G401 (cell line): ENCODE measurements at places on chromosomes 2 and 18. TPM values are rescaled to one million over a fixed set of nuclear protein-coding genes. Genes with fewer than 3 reads are reported as not detected.

- DNase-seq, result no peak
These were observed 13.0 kb upstream of the RALB start for GRCh38 chr2:120239488-120240287.

GRCh38 chr2:101200676-101201075, 49.5 kb upstream of the TBC1D8 start:
- DNase-seq, result no peak

DNA sequence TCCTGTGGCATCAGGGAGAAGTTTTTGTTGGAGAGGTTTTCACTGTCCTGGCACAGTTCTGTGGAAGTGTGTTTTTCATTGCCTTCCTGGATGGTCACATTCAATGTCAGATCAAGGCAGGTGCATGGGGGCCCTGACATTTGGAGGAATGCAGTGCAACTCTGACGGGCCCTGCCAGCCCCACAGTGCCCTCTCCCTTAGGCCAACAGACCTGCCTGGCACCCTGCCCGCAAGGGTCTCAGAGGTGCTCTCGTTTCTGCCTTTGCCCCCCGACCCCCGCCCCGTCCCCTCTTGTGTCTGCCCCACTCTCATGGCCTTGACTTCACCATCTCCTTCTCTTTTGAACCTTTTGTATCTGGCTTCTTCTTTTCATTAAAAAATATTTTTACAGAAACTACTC, 257.2 kb upstream of the HDAC4 start:
- no peak for DNase-seq

DNA sequence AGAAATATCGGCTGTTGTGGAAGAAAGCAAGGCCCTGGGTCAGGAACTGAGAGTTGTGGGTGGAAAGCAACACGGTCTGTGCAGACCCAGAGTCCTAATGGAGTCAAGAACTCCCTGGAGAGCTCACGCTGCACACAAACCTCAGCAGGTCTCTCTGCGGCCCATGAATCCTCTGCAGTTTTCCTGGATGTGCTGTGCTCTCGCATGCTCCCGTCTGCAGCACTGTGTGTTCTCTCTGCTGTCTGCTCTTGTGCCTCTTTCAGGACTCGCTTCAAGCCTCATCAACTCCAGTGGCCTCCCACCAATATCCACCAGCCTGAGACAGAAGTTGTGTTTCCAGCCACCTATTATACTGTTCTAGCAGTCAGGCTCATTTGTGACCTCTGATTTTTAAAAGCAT, 24.3 kb downstream of the RNU4ATAC start:
- DNase-seq, result peak; percentile 42

DNA sequence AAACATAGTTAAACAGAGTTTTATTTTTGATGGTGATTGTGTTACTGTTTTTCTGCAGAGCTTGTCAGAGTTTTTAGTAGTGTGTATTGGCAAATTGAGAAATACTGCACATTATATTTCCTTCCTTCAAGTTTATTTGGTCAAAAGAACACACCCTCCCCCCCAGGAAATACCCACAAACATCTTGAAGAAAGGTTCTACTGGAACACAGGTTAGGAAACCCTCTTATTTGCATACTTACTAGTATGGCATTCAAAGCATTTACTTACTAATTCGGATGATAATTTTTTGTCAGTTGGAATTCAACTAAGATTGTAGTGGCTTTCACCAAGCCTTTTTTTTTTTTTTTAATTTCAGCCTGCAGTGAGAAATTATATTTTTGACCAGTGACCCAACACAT, 9.1 kb downstream of the CAB39 start:
- no peak for DNase-seq

GRCh38 chr2:151922845-151923666, 94.8 kb upstream of the ARL5A start:
- no peak for DNase-seq

DNA sequence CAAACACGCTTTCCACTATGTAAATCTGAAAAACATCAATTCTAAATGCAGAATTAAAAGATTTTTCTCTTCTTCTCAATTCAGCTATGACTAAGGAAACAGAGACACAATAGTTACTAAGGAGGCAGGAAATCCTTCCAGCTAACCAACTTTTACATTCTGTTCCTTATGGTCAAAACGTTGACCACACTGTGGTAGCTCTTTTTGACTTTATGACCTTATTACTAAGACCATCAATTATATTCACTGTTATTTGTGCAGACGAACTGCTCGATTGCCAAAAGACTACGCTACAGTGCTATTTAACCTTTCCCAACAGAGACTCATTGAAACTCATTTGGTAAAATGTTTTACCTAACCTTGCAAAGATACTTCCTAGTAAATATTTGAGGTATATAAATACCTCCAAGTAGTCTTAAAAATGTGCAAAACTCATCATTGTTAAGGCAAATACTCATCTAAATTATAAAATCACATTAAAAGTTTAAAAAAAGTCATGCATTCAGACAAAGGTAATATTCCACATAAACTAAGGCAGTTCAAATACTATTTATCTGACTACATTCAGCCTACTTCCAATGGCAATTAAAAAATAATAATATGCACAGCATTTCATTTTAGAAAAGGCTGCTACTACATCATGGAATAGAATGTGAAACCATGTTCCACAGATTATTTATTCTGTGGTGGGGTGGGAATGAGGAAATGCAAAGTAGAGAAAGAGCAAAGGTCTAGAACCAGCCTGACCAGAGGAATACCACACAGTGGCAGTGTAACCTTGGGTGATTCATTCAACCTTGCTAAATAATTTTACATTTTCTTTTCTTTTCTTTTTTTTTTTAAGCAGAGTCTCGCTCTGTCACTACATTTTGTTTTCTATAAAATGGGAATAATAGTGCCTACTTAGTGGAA, 139.9 kb downstream of the THADA start:
- DNase-seq, result no peak

DNA sequence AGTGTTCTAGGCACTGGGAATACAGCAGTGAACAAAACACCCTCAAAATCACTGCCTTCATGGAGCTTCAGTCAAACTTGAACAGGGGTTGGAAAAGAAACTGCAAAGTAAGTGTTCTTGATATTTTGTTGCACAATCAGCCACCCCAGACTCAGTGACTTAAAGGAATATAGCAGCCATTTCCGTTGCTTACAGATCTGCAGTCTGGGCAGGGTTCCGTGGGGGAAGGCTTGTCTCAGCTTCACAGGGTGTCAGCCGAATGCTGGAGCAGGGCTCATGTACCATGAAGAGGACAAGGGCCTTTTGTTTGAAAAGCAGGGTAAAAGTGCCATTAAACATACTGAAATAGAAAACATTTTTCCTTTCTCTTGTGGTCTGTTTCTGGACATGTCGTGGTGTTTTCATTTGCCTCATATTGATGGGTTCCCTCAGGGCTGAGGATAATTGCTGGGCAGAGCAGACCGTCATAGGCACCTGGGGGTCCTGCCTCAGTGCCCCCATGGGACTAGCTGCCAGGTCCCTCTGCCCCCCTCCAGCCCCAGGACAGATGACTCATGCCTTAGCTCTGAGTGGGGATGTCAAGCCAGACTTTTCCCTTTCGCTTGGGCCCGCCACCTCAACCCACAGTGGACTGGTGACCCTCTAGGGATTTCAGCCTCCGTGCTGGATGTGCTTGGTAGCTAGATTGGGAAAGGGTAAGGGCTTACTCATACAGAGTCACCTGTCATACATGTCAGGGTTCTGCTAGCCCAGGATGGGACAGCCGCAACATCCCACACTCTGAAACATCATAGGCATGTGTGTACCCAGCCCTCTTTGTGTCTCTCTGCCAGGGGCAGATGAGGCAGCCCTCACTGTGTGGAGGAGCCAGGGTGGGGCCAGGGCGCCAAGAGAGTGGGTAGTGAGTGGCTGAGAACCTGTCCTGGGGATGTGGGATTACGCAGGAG, 96.5 kb downstream of the PTPRM start:
- no peak for DNase-seq

GRCh38 chr2:185531721-185532120, 206.9 kb upstream of the FSIP2 start:
- no peak for DNase-seq

DNA sequence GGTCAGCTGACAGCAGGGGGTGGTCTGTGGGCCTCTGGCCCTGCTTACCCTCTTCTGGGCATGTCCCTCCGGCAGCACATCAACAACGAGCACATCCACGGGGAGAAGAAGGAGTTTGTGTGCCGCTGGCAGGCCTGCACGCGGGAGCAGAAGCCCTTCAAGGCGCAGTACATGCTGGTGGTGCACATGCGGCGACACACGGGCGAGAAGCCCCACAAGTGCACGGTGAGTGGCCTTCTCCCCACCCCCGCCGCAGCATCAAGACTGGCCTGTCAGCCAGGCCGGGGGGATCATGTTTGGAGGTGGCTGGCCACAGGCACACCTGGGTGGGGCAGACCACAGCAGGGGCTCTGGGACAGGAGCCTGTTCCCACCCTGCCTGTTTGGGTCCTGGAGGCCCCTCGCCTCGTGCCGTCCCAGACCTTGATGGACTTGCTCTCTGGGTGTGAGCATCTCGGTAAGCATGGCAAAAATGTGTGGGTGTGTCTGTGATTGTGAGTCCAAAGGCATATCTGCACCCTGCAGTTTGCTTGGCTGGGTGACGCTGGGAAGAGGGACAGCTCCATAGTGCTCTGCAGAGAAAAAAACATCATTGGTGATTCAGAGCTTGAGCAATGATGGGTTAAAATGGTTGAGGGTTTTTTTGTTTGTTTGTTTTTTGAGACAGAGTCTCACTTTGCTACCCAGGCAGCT, 242.8 kb downstream of the GLI2 start:
- no peak for DNase-seq

- no peak for DNase-seq
These were observed 90.5 kb upstream of the MAPK4 start for GRCh38 chr18:50469380-50469781.

GRCh38 chr2:43305517-43305916, 79.1 kb upstream of the ZFP36L2 start:
- no peak for DNase-seq

- DNase-seq, result peak; percentile 63
These were observed 12.2 kb downstream of the KCNJ3 start for GRCh38 chr2:154710685-154711084.

DNA sequence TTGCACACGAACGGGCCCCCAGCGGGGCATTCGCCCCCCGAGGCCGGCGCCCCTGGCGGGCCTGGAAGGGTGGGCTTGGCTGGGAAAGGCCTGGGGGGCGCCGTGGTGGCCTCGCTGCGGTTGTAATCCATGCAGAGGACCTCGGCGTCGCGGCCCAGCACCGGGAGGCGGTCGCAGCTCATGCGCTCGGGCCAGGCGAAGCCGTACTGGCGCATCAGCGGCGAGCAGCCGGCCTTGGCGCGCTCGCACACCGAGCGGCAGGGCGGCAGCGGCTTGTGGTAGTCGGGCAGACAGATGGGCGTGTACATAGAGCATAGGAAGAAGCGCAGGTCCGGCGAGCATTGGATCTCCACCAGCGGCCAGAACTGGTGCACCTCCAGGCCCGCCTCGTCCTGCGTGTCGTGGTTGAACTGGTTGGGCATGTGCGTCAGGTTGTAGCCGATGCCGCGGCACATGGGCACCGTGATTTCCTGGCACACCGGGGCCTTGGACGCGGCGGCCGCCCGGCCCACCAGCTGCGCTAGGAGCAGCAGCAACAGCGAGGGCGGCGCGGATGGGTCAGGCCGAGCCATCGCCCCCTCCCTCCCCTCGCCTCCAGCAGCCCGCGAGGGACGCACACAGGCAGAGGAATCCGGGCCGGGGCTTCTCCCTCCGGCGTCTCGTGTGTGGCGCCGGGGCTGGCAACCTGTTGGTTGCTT, 1.4 kb downstream of the FZD5 start:
- DNase-seq, result no peak

Gene RNU2-63P
- not detected in 2 replicates for total RNA-seq

Gene KIF5C
- total RNA-seq, result 9.3 and 10.7 TPM in 2 replicates

Gene HOXD9
- total RNA-seq, result 6.6 and 10.6 TPM in 2 replicates

Gene SPATA3
- not detected in 2 replicates for total RNA-seq

Gene CLEC4F
- 0.17 and 0.18 TPM in 2 replicates for total RNA-seq

Gene ZAP70
- total RNA-seq, result not detected in 2 replicates

Gene AAMP
- total RNA-seq, result 128 and 217 TPM in 2 replicates
